Activated CD4-positive, alpha-beta T cell treated with anti-CD3 and anti-CD28 coated beads for 36 hours (primary cell): ENCODE measurements at places on chromosomes 4 and X. TPM values are rescaled to one million over a fixed set of nuclear protein-coding genes. Genes with fewer than 3 reads are reported as not detected.
A peak's percentile ranks its signal among the peaks of the same experiment; 100 is the strongest.

TSPAN7 gene
- total RNA-seq, result 0.85 TPM

FAM9C gene
- total RNA-seq, result not detected

F11 gene
- total RNA-seq, result not detected

IL9R gene
- 1.2 TPM for total RNA-seq

GABRE gene
- total RNA-seq, result not detected

CT45A10 gene
- total RNA-seq, result not detected

WDR13 gene
- 39.4 TPM for total RNA-seq

ARX gene
- total RNA-seq, result not detected

CYBB gene
- total RNA-seq, result not detected

GPR82 gene
- total RNA-seq, result 0.05 TPM

SLC25A4 gene
- total RNA-seq, result 4.2 TPM

OTC gene
- total RNA-seq, result not detected

RAB9B gene
- 0.37 TPM for total RNA-seq

RAB40A gene
- total RNA-seq, result 0.18 TPM

SSX3 gene
- total RNA-seq, result not detected

GRCh38 chr4:40238700-40239548, 42.1 kb downstream of the RHOH start:
- DNase-seq, result peak; percentile 87

GRCh38 chr4:14196131-14196530, 568.6 kb upstream of the BOD1L1 start:
- peak; percentile 42 for DNase-seq

GRCh38 chrX:107298276-107298675, 91.9 kb downstream of the DNAAF6 start:
- DNase-seq, result no peak

- no peak for DNase-seq
Measured at GRCh38 chr4:178333355-178333754, 891.1 kb upstream of the AGA start.

DNA sequence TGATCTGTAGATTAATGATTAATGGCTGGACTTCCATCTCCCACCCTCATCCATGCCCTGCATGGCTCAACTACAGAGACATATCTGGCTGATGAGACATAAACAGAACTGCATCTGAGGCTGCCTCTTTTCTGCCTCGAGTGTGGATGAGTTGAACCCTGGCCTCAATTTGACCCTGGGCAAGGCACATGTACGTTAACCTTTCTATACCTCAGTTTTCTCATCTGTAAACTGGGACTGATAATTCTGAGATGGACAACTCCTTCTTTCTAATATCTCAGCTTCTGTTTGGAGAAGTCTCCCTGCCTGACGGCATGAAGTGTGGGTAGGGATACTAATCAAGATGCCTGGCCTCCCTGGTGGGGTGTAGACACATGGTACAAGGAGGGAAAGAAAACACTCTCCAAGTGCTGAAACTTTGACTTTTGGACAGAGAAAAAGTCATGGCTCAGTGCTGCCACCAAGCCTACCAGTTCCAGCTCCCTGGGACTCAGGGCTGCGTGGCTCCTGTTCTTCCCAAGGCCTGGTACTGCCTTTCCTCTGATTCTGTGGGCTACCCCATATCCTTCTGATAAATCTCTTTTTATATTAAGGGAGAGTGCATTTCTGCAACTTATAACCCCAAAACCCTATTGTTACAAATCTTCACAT, 64.4 kb downstream of the HAUS3 start:
- no peak for DNase-seq

DNA sequence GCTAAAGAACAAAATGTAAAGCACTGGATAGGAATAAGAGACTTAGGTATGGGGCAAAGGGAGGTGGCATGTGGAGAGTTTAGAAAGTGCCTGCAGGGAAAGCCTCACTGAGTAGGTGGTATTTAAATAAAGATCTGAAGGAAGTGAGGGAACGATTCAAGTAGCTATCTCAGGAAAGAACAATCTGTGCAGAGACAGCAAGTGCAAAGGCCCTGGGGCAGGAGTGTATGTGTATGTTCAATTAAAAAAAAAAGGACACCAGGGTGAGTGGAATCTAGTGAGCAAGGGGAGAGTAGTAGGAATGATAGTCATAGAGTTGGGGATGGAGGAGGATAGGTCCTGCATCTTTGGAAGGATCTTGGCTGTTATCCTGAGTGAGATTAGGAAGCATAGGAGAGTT, 779.9 kb upstream of the FTHL17 start:
- DNase-seq, result no peak

DNA sequence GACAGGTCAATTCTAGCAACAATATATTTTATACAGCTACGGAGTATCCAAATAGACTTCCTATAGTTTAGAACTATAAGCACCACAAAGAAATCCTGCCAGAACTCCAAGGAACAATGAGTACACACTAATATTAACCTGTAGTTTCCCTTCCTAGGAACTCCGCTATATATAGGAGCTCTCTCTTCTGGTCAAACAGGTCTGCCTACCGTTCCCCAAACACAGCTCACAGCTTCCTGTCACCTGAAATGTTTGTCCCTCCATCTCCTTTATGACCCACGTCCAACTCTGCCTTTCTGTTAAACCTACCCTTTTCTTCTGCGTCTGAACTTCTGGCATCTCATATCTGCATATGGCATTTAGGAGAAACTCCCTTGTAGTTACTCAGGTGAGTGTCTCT, 10.5 kb upstream of the GJB1 start:
- no peak for DNase-seq

DNA sequence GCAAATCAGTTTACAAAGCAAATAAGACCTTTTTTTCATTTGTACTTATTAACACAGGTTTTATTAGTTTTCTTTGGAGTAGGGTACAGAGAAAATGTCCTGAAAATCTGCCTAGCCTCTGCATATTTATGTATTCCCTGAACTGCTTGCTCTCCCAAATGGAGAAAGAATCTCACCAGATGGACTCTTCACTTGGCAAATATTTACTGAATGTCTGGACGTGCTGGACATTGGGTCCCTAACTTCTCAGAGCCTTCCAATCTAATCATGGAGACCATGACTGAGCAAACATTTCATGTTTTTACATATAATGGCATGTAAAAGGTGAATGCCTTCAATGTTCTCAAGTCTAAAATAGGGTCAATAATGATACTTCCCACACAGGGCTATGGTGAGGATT, 126.0 kb downstream of the CHRDL1 start:
- no peak for DNase-seq

- DNase-seq, result no peak
Measured at GRCh38 chr4:174352061-174352819, 68.5 kb downstream of the CEP44 start.

DNA sequence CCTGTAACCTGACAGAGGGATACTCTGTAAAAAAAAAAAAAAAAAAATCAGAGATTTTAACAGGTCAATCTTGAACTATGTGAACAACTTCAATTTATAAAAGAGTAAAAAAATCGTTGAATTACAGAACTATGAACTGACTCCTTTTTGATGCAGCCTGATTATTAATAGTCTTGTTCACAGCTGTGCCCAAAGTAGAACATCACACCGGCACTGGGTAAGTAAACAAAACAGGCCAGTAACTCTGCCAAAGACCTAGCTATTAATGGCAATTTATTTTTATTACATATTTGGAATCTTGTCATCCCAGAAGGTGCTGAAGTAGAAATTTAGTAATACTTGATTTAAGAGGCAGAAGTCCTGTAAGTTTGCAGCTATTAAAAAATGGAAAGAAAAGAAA, 31.4 kb downstream of the CPE start:
- no peak for DNase-seq

DNA sequence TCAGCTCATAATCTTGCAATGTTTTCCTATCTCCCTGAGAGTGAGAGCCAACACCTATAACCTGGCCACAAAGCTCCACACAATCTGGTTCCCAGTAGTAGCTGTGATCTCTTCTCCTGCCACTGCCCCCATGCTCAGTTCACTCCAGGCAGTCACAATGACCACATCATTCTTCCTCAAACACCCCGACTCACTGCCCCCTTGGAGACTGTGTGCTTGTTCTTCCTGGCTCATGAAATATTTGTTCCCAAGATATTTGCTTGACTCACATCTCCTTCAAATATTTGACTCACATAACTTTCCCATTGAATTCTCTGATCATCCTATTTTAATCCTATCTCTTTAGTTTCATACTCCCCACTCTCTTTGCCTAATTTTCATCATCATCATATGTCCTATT, 173.7 kb downstream of the AREG start:
- DNase-seq, result no peak

DNA sequence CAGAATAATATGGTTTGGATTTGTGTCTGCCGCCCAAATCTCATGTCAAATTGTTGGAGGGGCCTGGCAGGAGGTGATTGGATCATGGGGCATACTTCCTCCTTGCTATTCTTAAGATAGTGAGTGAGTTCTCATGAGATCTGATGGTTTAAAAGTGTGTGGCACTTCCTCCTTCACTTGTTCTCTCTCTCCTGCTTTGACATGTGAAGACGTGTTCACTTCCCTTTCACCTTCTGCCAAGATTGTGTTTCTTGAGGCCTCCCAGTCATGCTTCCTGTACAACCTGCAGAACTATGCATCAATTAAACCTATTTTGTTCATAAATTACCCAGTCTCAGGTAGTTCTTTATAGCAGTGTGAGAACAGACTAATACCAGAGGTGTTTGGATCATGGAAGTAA, 325.7 kb upstream of the GIMD1 start:
- no peak for DNase-seq

DNA sequence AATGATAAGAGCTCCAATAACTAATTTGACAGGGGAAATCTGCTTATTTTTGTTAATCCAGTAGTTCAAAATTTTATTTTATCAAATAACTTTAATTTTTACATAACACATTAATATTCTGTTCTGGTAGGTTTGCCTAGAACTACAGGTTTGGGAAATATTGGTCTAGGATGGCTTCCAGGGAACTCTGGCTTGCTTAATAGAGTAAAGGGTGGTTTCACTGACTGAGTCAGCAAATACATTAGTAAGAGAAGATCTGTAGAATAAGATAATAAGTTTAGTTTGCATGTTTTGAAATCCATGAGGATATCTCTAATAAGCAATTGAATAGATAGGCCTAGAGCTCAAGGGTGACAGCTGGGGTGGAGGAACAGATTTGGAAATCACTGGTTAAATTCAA, 500.7 kb downstream of the ZNF674 start:
- DNase-seq, result no peak

GRCh38 chr4:54566608-54567007, 91.1 kb upstream of the KIT start:
- no peak for DNase-seq

- no peak for DNase-seq
Measured at GRCh38 chr4:2084316-2084715, 25.2 kb downstream of the NAT8L start.

DNA sequence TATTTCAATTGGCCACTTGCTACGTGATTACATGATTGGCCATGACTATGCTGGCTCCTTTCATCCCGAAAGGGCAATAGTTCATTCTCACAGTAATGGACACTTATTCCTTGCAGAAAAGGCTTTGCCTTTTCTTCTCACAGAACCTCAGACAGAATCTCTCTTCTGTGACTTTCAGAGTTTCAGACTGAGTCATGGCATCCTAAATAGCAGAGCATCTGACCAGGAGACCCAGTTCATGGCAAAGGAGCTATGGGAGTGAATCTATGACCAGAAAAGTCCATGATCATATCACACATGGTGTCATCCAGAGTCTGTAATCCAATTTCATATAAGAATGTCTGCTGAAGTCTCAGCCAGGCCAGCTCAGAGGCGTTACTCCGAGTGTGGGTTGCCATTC, 263.3 kb upstream of the CLNK start:
- DNase-seq, result no peak

DNA sequence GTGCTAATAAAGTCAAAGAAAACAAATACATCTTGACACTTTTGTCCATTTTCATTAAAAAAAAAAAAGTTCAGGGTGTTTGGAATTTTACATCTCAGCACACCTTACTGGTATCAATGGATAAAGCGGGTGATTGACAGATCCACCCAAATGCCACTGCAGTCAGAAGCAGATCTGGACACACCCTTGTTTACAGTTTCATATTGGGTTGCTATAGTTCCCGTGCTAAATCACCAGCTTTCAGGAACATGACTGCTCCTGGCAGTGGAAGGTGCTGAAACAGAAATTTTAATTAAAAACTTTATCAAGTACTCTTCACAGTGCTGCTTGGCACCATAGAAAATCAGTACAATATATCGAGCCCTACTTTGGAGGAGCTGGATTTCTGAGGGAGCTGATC, 116.3 kb downstream of the STOX2 start:
- no peak for DNase-seq

GRCh38 chr4:139814323-139815015, 148.8 kb downstream of the MGST2 start:
- no peak for DNase-seq

DNA sequence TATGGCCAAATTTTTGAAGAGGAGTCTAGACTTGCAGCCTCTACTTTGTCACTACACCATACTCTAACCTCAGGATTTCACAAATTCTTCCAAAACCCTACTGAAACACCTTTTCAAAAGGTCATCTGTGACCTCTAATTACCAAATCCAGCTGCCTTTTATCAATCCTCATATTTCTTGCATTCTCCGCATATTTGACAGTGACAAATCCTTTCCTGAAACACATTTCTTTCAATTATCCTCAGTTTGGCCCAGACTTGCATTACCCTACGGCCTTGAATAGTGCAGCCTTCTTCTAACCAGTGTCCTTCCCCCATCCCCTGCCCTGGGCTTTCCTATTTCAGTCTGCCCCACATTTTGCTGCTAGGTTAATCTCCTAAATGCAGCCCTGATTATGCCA, 25.5 kb downstream of the MID2 start:
- no peak for DNase-seq

DNA sequence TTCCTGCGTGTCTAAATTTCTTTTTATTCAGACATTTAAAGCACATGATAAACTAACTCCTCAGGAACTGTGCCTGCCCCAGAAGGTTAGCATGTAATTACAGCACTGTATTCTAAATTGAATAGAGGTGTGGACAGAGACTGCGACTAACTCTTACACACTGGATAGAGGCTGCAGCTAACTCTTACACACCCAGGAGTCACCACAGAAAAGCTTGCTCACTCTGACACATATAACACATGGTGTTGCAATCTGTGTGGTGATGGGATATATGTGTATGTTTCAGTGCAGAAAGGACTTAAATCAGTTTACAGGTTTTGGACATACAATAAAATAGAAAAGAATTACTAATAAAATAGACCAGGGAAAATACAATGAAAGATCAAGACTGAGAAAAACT, 41.5 kb downstream of the SMAD1 start:
- DNase-seq, result peak; percentile 10

DNA sequence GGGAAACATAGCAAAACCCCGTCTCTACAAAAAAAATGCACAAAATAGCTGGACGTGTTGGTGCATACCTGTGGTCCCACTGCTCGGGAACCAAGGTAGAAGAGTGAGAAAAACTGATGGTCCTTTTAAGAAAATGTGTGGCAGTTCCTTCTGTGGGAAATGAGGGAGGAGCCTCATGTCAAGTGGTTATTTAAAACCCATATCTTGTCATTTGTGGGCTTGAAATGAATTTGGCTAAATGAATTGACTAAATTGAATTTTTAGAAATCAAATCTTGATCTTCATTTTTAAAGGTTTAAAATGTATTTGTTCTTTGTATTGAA, 16.2 kb upstream of the LAMP2 start:
- DNase-seq, result no peak
